ENCODE measurements at places on chromosomes 12 and 14.

GRCh38 chr14:68767248-68767645 is 25.6 kb downstream of the ZFP36L1 start:
- DNase-seq = no peak

GRCh38 chr12:22115711-22116110 is 69.7 kb downstream of the CMAS start:
- DNase-seq = no peak

DNA sequence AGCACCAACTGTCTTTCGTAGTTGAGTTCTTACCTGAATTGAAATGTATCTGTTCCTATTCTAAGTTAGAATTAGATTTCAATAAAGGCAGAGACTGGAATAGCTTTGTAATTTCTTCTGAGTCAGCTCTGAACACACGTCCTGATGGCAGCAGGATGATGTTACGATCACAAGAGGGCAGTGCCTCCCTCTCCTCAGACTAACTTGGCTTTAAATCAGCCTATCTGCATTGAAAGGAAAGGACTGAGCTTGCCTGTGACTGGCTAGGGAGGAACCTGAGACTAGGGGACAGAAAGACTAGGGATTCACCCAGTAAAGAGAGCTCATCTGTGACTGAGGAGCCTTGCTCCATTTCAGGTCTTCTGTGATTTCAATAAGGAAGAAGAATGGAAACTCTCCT is 323.7 kb upstream of the OR4E1 start:
- peak; percentile 7 for DNase-seq

- no peak for DNase-seq
Measured at GRCh38 chr12:65602610-65603295, 221.5 kb upstream of the HMGA2 start.

GRCh38 chr12:6775185-6776174 is 3.2 kb downstream of the LAG3 start:
- no peak for DNase-seq

- DNase-seq = no peak
Measured at GRCh38 chr12:6539707-6540134, 5.4 kb downstream of the GAPDH start.

GRCh38 chr12:49305762-49306510 is 11.0 kb downstream of the PRPH start:
- DNase-seq = no peak

GRCh38 chr14:39426605-39427004 is 5.6 kb downstream of the FBXO33 start:
- DNase-seq = no peak

DNA sequence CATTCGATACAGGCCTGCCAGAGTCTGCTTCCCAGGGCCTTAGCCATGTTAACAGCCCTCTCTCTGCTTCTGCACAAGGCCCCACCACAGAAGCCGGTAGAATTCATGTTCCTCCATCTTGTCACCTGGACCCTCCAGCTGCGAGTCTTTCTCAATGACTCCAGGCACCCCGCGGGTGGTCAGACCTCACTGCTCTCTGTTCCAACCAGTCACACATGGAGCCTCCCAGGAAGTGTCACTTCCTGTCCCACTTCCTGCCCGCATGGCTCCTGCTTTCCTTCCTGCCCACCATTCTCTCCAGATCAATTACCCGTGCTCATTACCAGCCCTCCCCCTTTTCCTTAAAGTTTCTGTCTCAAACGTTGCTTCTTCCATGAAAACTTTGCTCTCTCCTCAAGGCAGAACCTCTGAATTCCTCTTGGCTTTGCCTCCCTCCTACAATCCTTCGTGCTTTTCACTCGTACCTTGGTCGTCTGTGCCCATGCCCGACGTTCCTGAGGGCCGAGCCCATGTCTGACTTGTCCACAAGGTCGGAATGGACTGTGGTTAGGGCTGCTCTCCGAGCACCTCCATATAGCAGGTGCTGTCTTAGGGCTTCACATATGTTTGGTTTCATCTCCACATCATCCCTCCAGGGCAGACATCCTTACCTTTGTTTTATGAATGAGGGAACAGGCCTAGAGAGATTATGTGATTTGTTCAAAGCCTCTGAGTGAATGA is 172.1 kb downstream of the TSPAN9 start:
- DNase-seq = no peak

DNA sequence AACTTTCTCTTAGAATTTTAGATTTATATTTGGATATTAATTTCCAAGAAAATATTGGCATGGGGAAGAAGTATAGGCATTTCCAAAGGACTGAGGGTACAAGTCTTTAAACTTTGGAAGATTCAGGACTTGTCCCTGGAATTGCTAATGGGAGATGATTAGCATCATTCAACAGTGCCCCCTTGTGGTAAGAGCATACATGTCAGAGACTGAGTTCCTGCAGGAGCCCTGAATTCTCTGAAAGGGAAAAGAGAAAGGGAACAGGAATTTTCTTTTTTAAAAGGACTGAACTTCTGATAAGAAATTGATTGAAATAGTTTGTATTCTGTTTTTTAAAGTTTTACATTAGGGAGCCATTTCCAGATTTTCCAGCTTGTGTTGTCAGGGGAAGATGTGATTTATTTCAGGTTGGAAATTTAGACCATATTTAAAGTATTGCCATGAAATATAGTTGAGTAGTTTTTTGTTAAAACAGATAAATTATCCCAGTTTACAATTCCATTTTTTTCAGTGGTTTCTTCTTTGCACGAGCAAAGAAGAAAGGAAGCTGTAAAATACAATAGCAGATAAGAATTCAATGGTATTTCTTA is 44.0 kb upstream of the REP15 start:
- DNase-seq = no peak
